SK-N-SH treated with all-trans-retinoic acid at 6 μM for 48 hours (cell line): ENCODE measurements at places on chromosomes 1 and 21.
A peak's percentile ranks its signal among the peaks of the same experiment; 100 is the strongest.

DNA sequence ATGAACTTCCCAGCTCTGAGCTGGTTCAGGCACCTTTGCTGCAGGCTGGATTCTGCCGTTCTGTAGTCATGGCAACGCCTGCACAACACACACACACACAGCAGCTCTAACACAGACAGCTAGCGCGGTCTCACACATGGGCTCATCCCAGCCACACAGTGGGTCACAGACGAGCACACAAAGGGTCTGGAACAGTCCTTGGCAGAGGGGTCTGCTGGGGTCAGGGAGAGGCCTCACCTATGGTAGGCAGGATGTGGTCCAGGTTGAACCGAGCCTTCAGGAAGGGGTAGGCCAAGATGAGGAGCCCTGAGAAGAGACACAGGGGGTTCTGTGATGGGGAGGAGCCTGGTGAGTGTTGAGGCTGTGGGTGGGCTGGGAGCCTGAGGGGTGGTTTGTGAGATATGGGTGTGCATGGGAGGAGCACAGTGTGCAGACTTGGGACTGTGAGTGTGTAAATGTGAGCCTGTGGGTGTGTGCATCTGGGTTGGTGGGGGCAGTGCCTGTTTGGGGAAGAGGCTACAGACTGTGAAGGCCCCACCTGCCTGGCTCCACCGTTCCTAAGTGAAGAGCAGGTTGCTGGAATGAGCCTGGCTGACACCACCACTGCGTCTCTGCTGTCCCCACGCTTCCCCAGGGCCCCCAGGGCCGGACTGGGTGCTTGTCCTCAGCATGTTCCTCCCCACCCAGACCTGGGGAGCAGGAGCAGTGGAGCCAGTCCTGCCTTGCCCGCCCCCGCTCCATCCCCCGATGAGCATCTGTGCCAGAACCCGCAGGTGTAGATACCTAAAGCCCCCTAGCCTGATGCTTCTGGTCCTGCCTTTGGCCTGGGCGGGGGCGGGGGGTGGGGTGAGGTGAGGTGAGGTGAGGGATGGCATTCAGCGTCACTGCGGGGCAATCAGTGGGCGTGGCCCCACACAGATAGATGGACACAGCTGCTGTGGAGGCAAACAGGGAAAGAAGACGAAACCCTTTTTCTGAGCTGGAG lies 1.5 kb downstream of the KNCN start:
- peak; percentile 62 for ATAC-seq

- no peak for ATAC-seq
Observed at GRCh38 chr1:161121042-161121650, 3.2 kb downstream of the NIT1 start.

DNA sequence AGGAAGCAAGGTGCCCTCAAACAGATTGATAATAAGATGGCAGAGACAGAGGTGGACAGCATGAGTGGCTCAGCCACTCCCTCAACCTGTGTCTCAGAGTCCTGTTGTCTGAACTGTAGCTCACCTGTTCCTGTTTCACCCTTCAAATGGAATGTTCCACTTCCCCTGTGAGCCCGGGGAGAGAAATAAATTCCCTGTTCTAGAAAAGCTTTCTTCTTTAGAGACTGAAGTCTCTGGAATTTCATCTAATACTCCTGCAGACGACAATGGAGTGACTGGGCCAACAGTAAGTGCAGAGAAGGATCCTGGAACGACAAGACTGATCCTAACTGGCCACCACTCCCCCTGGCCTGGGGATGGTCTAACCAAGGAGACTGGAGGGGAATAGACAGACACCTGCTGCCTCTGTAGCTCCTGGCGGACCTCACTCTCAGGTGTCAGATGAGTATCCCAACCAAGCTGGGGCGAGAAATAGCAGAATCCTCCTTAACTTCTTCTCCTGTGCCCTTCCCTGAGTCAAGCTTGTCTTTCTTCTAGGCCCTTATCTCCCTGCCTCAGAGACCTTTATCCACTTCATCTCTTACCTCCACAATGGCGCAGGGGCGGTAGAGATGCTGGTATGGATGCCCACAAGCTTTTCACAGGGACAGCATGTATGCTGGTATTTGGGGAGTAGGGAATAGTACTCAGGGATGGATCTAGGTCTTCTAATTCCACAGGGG lies 45.4 kb downstream of the PLEKHA6 start:
- ATAC-seq = no peak

GRCh38 chr1:183732236-183732880 lies 72.6 kb upstream of the RGL1 start:
- no peak for ATAC-seq

DNA sequence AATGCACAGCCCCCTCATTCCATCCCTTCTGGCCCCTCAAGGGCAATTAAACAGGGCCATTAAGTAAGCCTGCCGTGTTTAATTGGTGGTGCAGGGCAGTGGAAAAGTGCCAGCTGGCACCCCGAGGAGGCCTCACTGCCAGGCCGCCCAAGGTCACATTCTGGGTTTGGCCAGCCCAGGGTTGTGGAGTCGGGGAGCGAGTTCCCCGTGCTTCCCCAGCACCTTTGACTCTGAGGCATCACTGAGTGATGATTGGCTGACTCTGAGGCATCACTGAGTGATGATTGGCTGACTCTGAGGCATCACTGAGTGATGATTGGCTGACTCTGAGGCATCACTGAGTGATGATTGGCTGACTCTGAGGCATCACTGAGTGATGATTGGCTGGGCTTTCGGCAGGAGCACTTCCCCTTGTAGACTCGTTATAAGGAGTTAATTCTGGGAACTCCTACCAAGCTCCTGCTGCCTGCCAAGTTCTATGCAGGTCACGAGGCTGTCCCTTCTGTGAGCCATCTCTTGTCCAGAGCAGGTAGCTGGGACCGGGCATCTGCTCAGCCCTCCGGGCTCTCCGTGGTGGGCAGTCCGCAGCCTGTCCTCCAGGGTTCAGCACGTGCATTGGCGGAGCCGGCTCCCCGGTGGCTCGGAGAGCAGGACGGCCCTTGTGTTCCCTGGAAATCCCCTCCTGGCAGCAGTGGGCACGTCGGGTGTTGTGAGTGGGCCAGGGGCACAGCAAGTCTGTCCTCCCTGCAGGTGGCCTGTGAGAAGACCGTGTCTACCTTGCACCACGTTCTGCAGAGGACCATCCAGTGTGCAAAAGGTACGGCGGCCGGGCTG lies 20.9 kb downstream of the CSTB start:
- ATAC-seq = no peak; the same call in 2 of the 3 replicates

GRCh38 chr1:6358757-6359201 lies 34.8 kb downstream of the ACOT7 start:
- ATAC-seq = peak; percentile 67

DNA sequence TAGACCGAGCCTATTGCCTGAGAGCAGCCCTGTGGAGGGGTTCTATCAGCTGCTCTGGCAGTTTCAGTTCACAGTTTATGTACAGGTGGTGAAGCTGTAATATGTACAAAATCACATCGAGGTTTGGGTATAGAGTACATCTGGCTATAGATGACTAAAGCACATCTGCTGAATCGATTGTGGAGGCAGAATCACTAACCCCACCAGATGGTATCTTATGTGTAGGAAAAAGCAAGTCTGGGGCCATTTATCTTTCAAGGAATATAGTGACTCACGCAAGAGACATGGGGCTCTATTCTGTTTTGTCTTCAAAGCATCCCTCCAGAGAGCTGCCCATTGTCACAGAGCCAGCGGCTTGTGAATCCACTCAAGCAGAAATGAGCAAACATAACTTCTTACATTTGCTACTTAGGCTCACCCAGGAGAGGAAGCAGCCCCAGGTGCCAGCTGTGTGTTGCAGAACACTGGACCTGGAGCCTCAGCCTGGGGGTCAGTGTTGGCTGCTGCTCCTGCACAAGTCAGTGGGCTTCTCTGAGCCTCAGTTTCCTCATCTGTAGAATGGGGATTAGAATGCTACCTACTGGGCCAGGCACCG lies 21.3 kb downstream of the MIIP start:
- ATAC-seq = peak; percentile 91

DNA sequence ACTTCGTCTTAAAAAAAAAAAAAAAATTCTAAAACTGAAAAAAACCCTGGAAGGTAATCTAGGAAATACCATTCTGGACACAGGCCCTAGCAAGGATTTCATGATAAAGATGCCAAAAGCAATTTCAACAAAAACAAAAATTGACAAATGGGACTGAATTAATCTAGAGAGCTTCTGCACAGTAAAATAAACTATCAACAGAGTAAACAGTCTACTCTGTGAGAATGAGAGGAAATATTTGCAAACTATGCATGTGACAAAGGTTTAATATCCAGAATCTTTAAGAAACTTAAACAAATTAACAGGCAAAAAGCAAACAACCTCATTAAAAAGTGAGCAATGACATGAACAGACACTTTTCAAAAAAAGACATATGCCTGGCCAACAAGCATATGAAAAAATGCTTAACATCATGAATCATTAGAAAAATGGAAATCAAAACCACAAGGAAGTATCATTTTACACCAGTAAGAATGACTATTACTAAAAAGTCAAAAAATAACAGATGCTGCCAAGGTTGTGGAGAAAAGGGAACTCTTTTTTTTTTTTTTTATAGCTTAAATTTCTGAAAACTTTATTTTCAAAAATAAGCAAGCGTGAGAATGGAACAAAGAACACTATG lies 29.4 kb upstream of the RNPC3 start:
- peak; percentile 88 for ATAC-seq

DNA sequence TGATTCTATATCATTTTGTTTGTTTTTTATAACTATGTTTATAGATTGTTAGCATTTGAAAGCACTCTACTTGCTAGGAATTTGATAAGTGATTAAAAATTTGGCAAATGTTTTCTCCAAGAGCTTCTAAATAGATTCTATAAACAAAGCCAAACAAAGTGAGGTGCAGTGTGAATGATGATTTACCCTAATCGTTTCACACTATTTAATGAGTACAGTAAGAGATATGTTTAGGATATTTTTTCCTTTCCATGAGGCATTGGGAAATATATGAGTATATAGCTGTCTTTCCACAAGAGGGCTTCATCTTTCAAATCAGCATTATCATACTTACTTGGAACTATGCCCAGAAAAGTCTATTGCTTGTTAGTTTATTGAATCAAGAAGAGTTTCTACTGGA lies 277.0 kb upstream of the BRINP3 start:
- peak; percentile 77 for ATAC-seq

GRCh38 chr1:2847086-2847985 lies 45.8 kb upstream of the TTC34 start:
- no peak for ATAC-seq

- no peak for ATAC-seq
Observed at GRCh38 chr1:204087181-204087892, 14.4 kb downstream of the SOX13 start.

DNA sequence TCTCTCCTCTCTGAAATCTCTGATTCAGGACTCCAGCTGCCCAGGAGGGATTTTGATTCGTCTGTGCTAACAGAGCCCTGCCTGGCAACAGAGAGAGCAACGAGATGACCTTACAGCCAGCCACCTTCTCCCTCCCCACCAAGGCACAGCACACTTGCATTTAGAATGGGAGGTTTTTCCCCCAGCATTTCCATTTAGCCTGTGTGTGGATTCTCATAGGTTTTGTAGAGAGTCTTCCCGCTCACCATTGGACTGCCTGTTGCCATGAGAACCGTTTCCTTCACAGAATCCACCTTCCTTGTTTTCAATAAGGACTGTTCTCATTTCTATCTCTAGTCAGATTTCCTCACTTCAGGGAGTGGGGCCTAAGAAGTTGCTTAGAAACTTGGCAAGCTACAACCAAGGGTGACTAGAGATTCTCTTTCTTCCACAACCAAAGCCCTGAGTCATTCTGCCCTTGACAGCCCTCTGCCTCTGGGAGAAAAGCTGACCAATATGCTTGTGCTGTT lies 5.8 kb upstream of the IKBKE start:
- peak; percentile 40 for ATAC-seq

DNA sequence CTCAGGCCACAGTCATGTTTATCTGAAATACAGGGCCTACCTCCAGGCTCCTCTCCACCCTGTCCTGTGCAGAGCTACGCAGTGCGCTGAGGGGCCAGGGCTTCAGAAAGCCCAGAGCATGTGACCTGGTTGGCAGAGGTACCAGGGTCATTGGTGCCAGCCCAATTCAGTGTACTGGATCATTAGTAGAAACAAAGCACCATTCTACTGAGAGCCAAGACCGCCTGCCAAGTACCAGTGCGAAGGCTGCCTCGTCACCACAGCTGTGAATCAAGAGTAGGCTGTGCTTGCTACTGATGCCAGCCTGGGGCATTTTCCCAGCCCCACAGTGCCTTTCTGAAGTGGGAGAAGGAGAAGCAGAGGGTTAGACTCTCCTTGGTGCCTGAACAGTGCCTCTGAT lies 59.8 kb downstream of the CAPN9 start:
- no peak; the same call in 2 of the 3 replicates for ATAC-seq

DNA sequence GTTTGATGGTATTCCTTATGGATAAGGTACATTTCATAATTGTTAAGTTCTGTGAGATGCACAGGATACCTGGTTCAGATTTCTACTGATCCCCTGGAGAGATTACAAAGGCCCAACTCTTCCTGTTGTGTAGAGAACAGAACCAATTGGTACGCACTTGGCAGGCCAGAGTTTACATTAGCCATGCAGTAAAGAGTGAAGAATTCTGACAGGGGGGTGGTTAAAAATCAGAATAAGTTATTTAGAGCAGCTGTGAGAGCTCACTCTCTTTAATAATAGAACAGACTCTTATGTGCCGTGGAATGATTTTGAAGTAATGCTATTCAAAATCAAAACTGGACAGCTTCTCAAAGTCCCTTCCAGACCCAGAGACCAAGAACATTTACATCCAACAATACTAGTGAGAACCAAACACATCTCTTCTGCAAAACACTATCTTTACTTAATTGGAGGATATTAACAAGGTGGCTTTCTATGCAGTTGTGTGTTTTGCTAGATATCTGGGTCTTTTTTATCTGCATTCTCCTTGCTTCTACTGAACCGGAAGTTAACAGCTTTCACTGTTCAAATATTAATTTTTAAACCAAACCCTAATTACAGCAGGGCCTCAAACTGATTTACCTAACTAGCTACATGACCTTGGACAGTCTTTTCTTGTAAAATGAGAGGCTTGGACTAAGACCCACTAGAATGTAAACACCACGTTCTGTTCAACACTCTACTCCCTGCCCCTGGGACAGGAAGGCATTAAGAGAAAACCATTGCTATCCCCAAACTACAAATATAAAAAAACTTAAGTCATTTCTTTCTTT lies 4.0 kb downstream of the USP24 start:
- ATAC-seq = no peak

GRCh38 chr1:168234846-168235547 lies 9.2 kb downstream of the SFT2D2 start:
- peak; percentile 96 for ATAC-seq

- no peak for ATAC-seq
Observed at GRCh38 chr1:160357286-160358002, 9.4 kb upstream of the NHLH1 start.

GRCh38 chr1:82116105-82116504 lies 315.4 kb downstream of the ADGRL2 start:
- no peak for ATAC-seq

DNA sequence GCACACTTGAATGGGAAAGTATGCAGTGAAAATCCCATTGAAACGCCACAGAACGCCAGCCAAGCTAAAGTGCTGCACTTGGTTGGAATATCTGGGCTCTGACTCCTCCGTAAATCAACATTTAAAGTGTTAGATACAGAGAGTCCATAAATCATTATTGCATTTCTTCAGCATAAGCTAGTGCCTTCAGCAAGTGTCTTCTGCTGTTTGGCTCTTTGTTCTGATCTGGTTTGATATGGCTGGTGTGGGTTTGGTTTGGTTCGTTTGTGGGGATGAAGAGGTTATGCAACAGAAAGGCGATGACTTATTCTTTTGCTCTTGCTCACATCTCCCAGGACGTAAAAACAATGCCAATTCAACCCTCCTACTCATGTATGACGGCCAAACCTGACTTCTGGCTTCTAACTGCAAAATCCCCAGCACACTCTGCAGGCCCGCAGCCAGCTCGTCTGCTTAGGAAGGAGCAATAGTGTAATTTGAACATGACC lies 121.8 kb upstream of the ERG start:
- ATAC-seq = no peak

- ATAC-seq = peak; percentile 28; the same call in 1 of the 3 replicates
Observed at GRCh38 chr1:200427744-200428143, 17.9 kb upstream of the ZNF281 start.
